GF-D8 (cell line): ENCODE measurements at places on chromosomes 7 and 10.

- DNase-seq = no peak
Measured at GRCh38 chr10:124449170-124450011, 444 bp downstream of the NKX1-2 start.

DNA sequence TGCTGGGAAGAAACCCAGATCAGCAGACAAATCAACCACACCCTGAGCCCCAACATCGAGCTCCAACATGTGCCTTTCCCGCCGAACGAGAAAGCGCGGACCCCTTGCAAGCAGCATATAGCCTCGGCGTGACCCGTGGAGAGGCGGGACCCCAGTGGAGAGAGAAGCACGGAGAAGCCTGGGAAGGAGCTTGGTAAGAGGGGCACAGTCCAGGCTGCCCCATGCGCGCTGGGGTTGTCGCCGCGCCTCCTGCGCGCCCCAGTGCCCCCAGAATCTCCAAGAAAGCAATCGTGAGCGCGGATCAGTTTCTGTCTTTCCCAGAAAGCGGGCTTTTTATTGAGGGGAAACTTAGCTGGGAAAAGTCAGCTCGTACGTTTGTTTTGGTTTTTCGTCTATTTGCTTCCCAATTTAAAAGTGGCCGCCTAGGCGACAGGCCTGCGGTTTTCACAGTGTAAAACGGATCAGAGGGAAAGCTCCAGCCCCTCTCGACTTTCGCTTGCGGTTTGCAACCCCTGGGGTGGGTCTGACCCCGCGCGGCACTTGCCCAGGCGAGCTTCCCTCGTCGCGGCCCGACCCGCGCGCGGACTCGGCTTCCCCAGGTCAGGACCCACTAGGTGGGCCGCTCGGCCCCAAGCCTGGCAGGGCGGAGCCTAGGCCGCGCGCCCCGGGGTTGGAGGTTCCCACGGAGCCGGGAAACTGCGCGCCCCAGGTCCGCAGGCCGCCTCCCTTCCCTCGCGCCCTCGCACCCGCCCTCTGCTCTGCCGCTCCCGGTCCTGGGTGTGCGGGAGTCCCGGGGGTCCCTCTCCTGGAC is 31.1 kb downstream of the SKIDA1 start:
- DNase-seq = no peak

DNA sequence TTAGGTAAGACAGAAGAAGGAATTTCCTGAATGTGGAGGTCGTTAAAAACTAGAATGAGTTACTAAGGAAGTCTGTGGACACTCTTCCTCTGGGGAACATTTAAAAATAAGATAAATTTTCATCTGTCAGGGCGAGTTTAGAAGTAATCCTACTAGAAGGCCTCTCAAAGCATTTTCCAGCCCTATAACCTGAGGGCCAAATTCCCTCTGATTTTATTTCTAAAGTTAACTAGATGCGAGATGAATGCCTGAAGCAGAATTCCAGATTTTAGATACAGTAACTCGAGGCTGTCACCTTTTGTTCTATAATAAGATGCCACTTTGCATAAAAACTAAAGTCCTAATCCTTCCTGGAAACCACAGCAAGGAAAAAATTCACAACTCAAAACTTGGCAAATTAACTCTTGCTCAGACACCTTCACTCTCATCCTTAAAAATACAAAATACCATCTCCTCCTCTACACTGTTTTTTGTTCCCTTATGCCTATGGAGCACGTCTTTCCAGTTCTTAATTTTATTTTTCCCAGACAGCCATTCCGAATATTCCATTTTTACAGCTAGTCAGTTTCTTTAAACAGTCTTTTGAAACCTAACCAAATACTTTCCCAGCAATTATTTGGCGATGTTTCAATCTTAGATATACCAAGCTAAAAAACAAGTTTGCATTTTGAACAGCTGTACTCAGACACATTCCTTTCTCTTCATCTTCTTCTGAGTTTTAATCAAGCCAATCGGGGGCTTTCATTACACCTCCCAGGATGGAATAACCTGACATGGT is 420.7 kb upstream of the NFE2L3 start:
- no peak for DNase-seq

GRCh38 chr10:103716206-103717160 is 138.9 kb downstream of the SH3PXD2A start:
- no peak for DNase-seq

- DNase-seq = no peak
Measured at GRCh38 chr7:133529861-133530260, 277.0 kb downstream of the EXOC4 start.

- DNase-seq = no peak
Measured at GRCh38 chr10:72173619-72174296, 42.1 kb upstream of the ANAPC16 start.

DNA sequence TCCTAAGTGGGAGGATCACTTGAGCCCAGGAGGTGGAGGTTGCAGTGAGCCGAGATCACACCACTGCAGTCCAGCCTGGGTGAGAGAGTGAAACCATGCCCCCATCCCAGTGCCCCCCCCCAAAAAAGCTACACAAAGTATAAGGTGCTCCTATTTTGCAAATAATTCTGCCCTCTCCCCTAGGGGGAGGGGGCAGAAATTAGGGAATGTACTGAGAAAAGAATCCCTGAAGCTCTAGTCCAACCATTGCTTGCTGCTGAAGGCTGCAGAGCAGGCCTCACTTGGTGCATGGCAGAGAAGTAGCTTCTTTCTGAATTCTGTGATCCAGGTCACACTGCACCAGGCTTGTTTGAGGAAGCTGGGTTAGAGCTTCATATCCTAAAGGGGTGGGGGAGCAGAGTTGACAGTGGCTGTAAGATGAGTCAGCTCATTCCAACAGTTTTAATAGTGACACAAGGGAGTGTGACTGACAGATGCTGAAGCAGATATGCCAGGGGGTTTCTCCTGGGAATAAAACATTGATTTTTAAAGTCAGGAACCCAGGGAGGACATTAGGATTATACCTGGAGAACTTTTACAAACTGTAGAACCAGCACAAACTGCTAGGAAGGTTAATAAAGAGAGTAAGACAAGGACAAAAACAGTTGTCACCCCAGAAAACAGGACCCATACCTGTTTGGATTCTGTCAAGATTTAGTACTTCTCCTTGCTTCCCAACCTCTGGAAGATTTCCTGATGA is 32.8 kb upstream of the STRIP2 start:
- DNase-seq = peak; percentile 65

DNA sequence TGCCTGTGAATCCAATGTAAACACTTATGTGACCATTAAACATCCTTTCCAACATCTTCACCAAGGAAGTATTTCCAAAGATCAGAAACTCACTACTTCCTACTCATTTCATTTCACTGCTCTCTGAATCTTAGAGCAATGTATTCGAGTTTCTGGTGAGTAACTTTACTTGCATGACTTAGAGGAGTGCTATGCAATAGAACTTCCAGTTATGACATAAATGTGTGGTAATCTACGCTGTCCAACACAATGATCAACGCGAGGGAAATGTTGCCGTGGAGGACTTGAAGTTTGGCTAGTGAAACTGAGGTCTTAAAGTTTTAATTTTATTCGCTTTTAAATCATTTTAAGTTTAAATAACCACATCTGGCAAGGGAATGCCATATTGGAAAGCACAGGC is 1326.3 kb downstream of the XPNPEP1 start:
- DNase-seq = no peak

- peak; percentile 53 for DNase-seq
Measured at GRCh38 chr7:132614428-132615318, 38.4 kb upstream of the PLXNA4 start.
